ENCODE measurements at places on chromosomes 12 and 14.

DNA sequence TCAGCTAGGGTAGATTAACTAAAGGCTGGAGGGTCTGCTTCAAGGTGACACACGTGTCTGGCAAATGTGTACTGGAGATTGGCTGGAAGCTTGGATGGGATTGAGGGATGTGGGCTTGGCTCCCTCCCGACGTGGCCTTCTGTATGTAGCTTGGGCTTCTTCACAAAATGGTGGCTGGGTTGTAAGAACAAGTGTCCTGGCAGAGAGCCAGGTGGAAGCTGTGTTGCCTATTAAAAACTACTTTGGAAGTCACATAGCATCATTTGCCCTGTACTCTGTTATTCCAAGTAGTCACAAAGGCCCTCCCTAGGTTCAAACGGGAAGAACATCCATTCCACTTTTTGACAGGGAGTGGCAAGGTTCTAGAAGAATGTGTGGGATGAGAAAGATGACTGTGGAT, 174.1 kb upstream of the PRICKLE1 start:
- no peak for DNase-seq

DNA sequence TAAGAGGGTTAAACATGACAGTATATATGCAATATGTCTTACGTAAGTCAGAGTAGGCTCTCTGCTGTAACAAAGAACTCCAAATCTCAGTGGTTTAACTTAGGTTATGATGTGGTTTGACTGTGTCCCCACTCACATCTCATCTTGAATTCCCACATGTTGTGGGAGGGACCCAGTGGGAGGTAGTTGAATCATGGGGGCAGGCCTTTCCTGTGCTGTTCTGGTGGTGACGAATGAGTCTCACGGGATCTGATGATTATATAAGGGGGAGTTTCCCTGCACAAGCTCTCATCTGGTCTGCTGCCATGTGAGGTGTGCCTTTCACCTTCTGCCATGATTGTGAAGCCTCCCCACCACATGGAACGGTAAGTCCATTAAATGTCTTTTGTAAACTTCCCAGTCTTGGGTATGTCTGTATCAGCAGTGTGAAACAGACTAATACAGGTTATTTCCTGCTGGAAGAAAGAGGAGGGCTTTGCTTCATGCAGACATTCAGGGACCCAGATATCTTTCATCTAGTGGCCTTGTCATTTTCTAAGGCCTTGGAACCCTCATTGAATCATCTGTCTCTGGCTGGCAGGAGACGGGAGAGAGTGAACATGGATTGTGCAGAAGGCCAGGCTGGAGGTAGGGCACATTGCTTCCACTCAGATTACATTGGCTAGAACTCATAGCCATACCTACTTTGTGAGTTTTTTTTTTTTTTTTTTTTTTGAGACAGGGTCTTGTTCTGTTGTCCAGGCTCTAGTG, 96.1 kb downstream of the CRADD start:
- DNase-seq, result no peak

GRCh38 chr14:101221549-101222160, 318.1 kb upstream of the RTL1 start:
- DNase-seq, result no peak

DNA sequence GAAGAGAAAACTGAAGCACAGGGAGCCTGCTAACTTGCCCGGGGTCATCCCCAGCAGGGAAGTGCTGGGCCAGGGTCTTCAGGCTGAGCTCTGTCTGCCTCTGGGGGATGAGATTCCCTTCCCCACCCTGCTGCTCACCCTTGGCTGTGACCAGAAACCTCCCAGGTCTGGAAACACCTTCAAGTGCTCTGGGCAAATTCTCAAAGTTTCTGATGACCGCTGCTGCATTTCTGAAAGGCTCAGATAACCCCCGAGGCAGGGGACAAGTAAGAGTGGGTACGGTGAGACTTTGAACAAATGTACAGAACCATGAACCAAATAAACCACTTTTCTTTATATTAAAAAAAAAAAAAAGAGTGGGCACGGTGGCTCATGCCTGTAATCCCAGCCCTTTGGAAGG, 41.3 kb downstream of the LTBP2 start:
- DNase-seq, result no peak

DNA sequence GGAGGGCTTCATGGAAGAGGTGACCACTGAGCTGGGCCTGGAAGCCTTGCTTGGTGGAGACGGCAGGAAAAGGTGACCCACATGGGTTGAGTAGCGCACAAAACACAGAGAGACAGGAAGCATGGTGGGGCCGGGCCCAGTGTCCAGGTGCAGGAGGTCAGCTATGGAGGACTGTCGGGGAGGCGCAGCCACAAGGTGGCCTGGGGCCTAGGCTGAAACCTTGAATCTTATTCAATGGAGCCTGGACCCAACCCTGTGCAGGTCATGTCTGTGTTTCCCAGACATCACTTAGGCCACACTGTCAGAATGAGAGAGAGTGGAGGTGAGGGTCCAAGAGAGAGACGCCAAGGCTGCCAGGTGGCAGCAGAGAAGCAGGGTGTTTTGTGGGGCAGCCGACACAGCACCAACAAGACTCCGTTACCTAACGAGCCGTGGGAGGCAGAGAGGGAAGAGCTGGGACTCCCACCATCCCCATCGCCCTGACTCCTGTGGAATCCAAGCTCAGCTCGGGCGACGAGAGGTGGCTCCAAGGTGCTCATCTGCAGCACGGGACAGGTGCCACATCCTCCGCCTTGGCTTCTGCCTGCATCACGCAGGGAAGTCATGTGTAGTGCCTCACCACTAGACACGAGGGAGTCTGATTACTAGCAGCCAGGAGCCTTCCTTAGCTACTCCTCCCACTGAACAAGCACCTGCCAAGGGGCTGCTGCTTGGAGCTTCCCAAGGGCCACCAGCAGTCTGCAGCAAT, 38.7 kb downstream of the DEGS2 start:
- no peak for DNase-seq

DNA sequence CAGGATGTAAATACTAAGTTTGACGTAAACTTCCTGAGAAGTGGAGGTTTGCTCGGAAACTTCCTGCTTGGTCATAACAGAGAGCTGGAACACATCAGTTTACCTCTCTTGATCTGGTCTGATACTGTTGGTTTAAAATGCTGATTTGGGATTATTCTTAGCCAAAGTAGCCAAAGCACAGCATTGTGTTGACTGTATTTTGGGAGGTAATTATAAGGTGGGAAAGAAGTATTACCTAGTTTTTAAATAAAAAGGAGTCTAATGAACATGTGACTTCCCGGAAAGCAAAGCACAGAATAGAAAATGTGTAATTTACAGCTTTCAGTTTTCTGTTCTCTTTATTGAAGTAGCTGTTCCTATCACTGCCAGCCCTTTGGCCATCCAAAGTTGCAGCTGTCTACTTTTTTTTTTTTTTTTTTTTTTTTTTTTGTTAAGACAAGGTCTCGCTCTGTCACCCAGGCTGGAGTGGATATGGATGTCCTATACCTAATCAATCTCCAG, 52.2 kb upstream of the SRP54 start:
- DNase-seq, result no peak

All from fibroblast of skin of left biceps (primary cell).